ENCODE measurements at places on chromosomes 11 and 22.

GRCh38 chr11:26792941-26793340, 71.1 kb upstream of the SLC5A12 start:
- ATAC-seq: no peak

GRCh38 chr11:20627701-20628100, 28.3 kb downstream of the SLC6A5 start:
- ATAC-seq: no peak

GRCh38 chr11:63558459-63559157, 4.6 kb downstream of the PLAAT2 start:
- ATAC-seq: no peak

DNA sequence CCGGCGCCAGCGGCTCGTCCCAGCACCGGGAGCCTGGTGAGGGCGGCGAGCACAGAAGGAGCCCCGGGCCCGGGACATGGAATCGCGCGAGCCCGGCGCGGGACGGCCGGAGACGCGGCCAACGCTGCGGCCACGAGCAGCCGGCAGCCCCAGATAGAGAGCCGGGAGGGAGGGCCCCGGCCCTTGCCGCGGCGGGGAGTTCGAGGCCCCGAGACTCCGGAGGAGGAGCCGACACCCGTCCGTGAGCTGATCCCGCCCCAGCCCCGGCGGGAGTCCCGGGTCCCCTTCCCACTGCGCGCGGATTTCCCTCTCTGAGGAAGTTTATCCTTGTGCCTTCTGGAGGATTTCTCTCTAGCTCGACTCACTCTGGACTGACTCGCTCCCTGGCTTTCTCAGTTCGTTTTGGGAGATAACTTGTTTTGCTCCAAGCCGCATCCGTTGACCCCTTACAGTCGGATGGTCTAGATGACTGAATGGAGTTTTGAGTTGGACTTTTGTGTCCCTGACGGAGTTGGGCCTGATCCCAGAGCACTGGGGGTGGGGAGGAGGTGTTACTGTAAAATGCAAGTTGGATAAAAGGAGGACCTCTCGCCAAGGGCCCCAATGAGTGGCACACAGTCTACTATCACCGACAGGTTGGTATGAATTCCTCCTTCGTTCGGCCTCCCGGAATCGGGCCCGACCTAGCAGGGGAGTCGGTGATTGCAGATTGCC, 585 bp downstream of the ARHGEF12 start:
- peak; percentile 28 for ATAC-seq

- no peak for ATAC-seq
These were observed 16.0 kb downstream of the BCL9L start for GRCh38 chr11:118909619-118910308.

DNA sequence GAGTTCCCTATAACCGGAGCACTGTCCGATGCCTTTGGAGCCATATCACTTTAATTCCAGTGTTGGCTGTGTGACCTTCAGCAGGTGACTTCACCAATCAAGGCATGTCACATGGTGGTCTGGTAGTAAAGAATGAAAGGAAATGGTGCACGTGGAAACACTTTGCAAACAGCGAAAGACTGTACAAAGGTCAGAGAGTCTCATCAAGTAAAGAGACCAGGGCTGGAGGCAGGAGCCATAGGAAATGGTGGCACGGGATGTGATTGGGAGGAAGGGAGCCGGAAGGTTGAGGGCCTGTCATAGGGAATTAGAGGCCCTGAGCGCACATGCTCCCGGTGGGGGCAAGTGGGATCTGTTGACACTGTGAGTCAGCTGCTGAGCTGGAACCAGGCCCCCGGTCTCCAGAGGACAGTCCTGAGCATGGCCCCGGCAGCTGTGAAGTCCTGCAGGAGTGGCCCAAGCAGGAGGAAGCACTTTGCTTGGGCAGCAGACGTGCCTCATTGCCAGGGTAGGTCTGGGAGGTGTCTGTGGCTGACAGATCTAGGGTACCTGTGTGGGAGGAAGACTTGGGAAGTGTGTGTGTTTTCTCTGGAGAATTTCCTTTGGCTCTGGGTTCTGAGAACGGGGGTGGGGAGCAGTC, 2.0 kb downstream of the DAGLA start:
- no peak for ATAC-seq

GRCh38 chr11:33449798-33450197, 192.6 kb downstream of the HIPK3 start:
- ATAC-seq: no peak

DNA sequence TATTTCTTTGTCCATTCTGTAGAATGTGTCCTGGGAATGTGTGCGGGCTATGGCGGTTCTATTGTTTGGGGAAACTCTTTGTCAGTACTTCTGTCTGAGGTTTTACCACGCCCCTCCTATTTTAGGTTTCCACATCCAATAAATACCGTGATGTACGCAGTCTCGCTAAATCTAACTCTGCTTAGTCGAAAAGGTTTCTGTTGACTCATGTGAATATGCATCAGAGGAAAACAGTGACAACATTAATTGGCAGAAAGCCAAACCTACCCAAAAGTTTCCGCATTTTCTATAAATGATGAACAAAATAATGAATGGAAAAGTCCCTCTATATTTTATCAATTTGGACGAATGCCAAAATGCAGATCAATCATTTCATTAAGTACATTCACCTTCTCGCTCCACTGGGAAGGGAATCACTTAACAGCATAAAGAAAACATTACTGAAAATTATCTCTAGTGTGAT, 143.4 kb downstream of the MAML2 start:
- peak; percentile 78 for ATAC-seq

DNA sequence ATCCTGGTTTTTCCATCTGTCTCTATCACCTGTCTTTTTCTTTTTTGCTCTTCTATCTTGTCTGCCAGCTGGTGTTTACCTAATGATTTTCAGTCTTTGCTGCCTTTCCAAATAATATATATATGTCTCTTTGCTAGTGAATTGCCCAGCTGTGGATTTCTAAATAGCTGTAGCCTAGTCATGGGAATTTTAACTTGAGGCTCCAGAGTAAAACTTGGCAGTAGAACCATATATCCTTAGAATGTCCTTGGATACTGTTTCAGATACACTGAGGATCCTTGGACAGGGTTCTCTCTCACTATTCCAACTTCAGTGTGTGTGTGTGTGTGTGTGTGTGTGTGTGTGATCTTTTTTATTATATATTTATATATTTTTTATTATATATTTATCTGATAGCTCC, 2285.3 kb downstream of the LRRC4C start:
- ATAC-seq: no peak

GRCh38 chr22:50284479-50284878, 14.3 kb upstream of the MAPK11 start:
- ATAC-seq: no peak

GRCh38 chr11:298406-299065, 790 bp downstream of the IFITM5 start:
- no peak for ATAC-seq

DNA sequence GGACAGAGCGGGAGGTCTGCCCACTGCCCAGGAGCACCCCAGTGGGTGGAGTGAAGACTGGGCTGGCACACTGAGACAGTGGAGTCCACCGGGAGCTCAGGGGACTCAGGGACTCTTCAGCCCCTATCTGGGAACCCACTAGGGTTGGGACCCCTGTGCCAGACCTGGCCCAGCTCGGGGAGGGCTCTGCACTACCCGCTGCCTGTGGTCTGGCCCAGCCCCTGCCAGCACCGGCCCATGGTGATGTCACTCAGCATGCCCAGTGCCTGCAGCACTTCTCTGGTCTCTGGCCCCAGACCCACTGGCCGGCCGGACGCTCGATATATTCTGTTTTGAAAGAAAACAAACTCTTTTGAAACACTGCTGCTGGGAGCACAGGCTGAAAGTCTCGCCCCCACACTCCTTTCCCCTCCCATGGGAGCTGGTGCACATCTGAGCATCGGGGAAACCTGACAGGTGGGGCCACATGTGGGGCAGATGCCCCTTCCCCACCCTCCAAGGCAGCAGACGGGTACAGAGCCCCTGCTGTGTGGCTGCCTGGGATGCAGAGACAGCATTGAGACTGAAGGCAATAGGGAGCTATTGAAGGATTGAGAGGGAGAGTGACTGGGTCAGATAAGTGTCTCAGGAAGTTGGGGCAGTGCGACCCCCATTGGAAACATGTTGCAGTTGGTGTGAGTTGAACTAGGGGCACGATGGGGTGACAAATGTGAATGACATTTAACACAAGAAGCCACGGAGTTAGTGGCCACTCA, 62.9 kb downstream of the MYEOV start:
- no peak for ATAC-seq

DNA sequence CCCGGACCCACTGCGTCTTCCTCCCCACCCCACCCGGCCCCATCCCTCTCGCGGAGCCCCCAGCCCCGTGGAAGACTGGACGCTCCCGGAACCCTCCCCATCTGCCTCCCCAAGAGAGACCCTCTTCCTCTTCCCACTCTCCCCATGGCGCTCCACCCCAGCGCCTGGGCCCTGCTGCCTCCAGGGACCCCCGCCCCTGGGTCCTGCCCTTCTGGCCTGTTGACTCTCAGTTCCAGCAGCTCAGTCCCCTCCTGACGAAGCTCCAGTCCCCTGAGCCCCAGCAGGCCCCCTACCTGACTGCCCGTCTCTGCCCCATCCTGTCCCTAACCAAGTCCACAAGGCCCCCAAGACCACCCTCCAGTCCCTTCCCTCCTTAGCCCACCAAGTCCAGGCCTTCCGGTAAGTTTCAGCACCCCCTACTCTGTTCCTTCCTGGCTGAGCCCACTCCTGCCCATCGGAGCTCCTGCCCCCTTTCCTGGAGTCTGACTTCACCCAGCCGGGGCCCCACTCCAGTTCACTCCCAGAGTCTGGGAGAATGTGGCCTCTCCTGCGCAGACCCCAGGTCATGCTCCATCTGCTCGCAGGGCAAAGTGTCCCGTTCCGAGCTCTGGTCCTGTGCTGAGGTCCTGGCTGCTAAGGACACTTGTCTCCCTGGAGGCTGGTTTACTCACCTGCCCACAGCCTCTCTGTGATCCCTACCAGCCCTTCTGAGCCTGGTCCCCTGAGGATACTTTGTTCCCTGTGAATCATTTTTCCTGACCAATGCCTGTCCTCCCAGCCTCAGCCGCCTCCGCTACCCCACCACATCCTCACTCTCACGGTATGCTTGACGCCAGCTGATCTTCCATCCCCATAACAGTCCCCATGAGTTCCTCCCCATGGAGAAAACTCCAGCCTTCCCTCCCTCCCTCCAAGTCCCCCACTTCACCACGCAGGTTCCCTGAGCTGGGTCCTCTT, 722 bp downstream of the IFITM10 start:
- no peak for ATAC-seq

DNA sequence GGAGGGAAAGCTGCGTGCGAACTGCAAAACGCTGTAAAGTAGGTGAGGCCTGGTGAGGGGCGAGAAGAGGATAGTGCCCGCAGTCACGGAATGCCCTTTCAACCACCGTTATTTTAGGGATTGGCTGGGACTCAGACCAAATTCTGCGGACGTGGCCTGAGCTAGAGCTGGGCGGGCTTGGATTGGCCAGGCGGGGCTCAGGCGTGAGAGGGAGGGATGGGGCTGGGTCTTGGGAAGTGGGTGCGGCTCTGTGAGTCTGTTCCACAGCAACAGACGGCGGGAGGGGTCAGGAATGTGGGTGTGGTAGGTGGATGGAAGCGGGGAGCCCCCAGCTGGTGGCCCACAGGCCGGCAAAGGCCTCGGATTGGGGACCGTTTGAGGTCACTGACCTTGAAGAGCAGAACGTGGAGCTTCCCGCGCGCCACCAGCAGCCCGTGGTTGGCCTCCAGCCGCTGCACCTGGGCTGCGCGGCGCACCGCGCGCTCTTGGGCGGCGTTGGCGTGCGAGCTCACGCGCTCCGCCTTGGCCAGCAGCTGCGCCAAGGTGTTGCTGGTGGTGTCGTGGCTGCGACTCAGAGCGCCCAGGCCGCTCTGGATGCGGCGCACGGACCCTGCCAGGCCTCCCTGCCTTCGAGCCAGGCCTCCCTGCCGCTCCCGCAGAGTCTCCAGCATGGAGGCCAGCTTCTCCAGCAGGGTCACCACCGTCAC, 444 bp downstream of the CAVIN3 start:
- ATAC-seq: peak; percentile 37

- no peak for ATAC-seq
These were observed 10.1 kb downstream of the CTR9 start for GRCh38 chr11:10761085-10761698.

- no peak for ATAC-seq
These were observed 139.6 kb downstream of the RBFOX2 start for GRCh38 chr22:35889071-35889470.

- ATAC-seq: no peak
These were observed 21.1 kb downstream of the SIK3 start for GRCh38 chr11:117076941-117077691.

DNA sequence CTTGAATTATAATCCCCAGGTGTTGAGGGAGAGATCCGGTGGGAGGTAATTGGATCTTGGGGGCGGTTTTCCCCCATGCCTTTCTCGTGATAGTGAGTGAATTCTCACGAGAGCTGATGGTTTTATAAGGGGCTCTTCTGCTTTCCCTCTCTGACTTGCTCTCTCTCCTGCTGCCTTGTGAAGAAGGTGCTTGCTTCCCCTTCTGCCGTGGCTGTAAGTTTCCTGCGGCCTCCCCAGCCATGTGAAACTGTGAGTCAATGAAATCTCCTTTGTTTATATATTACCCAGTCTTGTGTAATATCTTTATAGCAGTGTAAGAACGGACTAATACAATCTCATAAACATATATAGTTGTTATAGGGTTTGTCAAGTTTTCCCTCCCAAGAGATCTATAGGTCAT, 32.8 kb downstream of the KCNE3 start:
- no peak for ATAC-seq

DNA sequence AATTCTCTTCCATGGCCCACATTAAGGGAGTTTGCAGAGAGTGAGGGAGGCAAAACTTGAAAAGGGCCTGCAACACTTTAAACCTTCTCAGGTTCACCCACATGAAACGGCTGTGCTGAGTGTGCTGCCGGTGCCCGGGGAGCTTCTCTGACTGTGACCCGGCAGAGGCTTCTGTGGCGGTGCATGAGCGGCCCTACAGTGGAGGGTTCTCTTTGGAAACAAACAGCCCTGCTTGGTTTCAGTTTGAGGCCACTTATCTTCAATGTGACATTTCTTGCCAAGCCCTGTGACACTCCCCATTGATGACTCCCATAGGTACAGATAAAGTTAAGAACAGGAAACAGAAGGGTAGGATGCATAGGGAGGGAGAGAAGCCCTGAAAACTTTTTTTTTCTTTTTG, 31.8 kb downstream of the FAM118A start:
- ATAC-seq: peak; percentile 68

GRCh38 chr11:47566149-47566698, 825 bp downstream of the PTPMT1 start:
- ATAC-seq: no peak

DNA sequence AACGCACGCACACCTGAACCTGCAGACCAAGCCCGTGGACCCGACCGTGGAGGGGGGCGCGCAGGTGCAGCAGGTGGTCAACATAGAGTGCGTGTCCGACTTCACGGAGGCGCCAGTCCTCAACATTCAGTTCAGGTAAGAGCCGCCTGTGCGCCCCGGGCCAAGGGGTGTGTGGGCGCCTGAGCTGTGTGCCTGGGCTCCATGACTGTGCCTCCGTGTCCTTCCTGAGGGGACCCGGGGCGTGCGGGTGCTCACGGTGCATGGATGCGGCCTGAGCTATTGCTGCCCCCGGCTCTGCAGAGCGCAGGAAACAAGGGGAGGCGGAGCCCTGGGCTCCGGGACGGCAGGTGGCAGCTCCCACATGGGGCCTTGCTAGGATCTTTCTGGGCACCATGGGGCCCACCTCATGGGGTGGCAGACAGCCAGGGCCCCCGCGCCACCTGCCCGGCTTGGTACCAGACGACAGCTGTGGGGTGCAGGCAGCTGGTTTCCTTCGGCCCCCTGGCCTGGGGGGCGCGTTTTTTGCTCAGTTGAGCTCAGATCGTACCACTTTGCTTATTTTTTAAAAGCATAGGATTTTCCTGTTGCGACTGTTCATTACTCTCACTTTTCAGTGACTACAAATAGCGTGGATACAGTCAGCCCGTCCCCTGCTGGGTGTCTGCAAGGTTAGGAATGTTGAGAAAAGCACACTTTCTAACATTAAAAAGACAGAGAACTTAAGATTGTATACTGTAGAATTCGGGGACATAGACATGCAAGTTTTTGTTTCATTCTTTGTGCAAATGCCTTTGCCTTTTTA, 28.3 kb downstream of the MUC6 start:
- ATAC-seq: no peak

Data from activated CD4-positive, CD25-positive, alpha-beta regulatory T cell treated with anti-CD3 and anti-CD28 coated beads, Interleukin-2, amount 50 U/mL, for 24 hours (primary cell).